Lung microvascular endothelial cell (primary cell): ENCODE measurements at places on chromosomes 2 and 18. TPM values are rescaled to one million over a fixed set of nuclear protein-coding genes. Genes with fewer than 3 reads are reported as not detected.

DNA sequence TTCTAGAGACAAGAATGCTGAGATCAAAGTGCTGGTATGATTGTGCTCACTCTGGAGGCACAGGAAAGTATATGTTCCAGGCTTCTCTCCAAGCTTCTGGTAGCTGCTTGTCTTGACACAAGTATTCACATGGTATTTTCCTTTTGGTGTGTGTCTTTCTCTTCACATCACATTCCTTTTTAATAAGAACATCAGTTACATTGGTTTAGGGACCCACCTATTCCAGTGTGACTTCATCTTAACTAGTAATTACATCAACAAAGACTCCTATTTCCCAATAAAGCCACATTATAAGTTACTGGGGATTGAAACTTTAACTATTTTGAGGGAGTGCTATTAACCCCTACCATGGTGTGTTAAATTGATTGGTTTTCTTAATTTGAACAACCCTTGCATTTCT, 119.1 kb downstream of the FSIP2 start:
- no peak for DNase-seq

DNA sequence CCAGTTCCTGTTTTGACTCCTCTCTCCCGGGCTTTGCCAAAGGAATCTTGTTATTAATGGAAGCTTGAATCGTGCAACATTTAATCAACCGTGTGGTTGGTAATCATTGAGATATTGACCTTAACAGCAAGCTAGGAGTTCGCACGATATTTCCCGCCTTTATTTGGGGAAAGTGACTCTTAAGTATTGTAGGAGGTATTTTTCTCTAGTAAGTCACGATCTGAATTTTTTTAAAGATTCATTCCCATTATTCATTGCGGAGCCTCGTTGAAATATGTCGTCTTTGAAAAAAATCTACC, 663 bp downstream of the NUP35 start:
- no peak for DNase-seq

MROH2A gene
- total RNA-seq = not detected in 2 replicates

GRCh38 chr2:151192681-151193080, 69.0 kb downstream of the RBM43 start:
- no peak for DNase-seq

DNA sequence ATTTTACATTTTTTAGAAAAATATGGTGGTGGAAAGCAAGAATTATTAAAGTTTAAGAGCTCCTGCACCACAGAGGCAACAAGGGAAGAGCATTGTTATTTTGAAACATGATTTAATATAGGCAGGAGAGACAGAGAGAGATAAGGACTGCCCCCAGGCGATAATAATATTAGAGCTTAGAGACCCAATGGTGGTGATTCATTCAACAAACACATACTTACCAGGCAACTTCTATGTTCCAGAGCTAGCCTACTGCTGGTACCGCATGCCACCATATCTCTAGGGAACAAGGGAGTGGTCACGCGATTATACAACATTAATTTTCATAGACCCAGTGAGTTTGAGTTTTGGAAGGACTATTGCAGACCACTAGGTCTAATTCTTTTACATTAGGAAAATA, 327.8 kb upstream of the SOX11 start:
- DNase-seq = no peak
